Activated naive CD4-positive, alpha-beta T cell (primary cell): ENCODE measurements at places on chromosomes 5 and 9.

- no peak for DNase-seq
Measured at GRCh38 chr5:102090770-102091169, 205.3 kb downstream of the SLCO4C1 start.

DNA sequence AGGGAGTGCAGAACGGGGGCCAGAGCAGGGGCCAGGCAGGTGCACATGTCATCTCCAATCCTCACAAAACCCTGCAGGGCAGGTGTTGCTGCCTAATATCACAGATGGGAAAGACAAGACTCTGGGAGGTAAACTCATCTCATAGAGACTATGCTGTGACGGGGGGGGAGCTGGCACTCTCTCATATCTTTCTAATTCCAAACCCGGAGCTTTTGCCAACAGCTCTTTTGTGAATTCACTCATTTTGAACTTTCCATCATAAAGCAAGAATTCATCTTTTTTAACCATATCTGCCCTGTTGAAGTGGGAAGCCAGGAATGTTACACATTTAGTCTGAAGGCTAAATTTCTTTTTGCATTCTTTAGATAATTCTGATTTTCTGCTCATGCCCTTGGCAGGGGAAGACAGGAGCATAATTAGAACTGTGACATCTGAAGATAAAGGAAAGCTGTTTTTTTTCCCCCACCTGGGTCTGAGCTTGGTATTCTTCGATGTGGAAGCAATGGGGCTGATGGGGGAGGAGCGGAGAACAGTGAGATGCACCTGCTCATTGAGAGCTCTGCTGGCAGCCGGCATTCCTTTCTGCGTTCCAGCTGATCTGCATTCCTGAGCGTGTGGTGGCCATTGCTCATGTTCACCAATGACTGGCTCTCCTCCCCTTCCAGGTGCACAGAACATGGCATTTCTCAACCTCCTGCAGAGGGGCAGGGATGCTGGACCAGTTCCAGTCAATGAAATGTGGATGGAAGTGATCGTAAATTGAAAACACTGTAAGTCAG is 159.2 kb downstream of the NSG2 start:
- DNase-seq, result no peak

- DNase-seq, result no peak
Measured at GRCh38 chr5:10471677-10472076, 30.0 kb downstream of the ROPN1L start.

- no peak for DNase-seq
Measured at GRCh38 chr9:26656003-26656870, 236.4 kb downstream of the CAAP1 start.

- DNase-seq, result no peak
Measured at GRCh38 chr5:179162351-179163235, 102.4 kb downstream of the ZNF354C start.

DNA sequence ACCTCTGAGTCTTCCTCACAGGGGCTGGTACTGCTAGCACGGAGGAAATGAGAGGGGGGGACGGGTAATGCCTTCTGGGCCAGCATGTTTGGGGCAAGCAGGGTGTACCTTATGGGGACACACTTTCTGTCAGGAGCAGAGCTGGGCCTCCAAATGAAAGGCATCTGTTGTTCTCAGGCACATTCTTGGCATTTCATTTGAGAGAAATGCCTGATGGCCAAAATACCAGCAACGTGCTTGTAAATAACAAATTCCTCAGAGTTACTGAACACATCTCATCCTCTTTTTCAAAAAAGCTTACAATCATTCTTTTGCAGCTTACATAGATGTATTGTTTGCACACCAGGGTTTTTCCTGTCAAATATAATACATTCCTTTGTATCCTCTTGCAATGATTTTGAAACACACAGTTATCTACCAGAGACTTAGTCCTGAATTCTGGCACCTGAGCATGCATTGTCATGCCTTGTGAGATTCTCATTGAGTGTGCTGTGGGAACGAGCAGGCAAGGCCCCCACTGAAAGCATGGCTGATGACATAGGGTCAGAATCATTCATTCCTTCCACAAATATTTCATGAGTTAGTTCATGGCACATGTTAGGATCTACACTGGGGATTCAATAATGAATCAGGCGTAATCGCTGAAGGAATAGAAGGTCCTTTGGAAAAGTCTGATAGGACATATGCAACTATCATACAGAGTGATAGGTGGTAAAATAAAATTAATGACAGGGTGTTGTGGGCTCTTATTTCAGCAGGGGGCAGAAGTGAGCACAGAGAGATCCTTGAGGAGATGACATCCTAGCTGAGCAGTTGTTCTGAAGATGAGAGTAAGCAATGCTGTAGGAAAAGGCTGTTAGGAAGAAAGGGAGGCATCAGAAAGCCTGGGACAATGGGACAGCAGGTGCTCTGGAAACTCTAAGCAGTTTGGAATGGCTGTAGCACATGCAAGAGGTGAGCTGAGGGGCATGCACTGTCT is 260.9 kb upstream of the TUT7 start:
- DNase-seq, result no peak

- DNase-seq, result no peak
Measured at GRCh38 chr5:7016999-7017747, 303.9 kb downstream of the TENT4A start.

- no peak for DNase-seq
Measured at GRCh38 chr9:119272500-119273211, 96.6 kb downstream of the BRINP1 start.

- DNase-seq, result no peak
Measured at GRCh38 chr9:127664678-127665507, 41.9 kb upstream of the CFAP157 start.

DNA sequence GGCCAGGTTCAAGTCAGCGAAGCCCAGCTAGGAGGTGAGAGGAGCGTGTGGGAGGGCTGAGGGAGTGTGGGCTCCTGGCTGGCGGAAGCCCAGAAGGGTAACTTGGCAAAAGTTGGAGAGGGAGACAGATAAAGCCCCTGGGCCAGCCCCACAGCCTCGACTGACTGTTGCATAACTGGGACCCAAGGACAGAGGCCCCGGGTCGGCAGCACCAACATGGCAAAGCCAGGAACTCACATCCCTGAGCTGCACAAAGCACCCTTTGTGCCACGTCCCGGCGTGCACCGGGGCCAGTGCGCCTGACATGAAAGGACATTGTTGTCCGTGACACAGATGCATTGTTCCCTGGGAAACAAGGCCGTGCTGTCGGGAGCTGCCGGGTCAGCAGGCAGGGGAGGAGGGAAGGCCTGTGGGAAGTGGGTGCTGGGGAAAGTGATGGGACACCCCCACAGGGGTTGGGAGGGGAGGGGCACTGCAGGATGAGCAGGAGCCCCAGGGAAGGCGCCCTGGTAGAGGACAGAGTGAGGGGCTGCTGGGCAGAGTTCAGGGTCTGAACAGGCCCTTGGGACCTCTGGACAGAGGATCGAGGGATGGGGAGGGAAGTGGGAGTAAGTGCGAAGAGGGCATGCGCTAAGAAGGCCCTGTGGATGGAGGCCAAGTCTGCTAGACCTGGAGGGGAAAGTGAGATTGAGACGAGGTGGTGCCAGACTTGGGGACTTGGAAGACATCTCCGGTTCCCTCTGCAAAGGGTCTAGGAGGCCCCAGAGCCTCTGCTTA is 13.0 kb upstream of the DPM2 start:
- DNase-seq, result no peak

DNA sequence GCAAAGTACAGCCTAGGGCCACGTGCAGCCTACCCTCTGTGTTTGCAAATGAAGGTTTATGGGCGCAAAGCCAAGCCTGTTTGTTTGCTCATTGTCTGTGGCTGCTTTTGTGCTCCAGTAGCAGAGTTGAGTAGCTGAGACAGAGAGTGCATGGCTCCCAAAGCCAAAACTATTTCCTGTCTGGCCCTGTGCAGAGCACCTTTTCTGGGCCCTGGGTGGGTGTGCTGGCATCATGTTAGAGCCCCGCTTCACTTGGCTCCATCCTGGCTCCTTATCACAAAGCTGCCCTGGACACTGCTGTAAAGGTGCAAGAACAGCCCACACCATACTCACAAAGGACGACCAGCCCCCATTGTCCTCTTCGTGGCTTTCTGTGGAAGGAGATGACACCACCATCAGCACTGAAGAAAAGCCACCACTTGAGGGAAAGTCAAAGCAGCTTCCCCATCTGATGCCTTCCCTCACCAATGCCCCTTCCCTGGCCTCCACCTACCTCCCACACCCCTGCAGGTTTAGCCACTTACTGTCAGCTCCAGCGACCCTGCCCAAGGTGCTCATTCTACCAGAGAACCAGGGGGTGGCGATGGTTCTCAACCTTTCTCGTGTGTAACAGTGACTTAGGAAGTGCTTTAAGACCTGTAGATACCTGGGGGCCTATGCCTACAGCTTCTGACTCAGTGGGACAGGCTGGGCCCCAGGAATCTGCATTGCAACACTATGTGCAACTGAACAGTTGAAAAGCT is 23.4 kb downstream of the LCP2 start:
- DNase-seq, result peak; percentile 28

GRCh38 chr9:35906923-35907699 is 1.1 kb downstream of the HRCT1 start:
- DNase-seq, result no peak

- no peak for DNase-seq
Measured at GRCh38 chr9:126084008-126084407, 242.6 kb upstream of the MVB12B start.

- DNase-seq, result no peak
Measured at GRCh38 chr9:104780796-104781395, 17.0 kb downstream of the NIPSNAP3B start.
